NK-92 treated with Interleukin-12 subunit alpha and Interleukin-12 subunit beta, amount 100 ng/mL, for 24 hours (cell line): ENCODE measurements at places on chromosomes 5 and 9.

DNA sequence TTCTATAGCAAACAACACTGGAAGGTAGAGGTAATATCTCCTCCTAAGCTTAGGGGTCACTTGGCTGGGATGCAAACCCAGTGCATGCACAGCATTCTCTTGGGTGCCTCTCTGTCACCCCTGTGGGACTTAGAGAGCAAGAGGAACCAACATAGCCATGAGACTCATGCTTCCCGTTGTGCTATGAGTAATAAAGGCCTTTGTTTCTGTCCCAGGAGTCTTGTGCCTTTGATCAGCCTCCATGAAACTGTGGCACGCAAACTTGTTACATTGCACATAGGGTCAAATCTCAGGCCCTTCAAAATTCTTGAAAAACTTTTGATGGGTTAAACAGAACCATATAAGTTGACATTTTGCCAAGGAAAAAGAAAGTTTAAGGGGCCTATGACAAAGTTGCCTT, 272.8 kb downstream of the TAF11L14 start:
- DNase-seq, result no peak

GRCh38 chr5:173715607-173716006, 99.2 kb upstream of the BOD1 start:
- no peak for DNase-seq

- DNase-seq, result no peak
Observed at GRCh38 chr5:63053019-63053638, 474.5 kb downstream of the LRRC70 start.

DNA sequence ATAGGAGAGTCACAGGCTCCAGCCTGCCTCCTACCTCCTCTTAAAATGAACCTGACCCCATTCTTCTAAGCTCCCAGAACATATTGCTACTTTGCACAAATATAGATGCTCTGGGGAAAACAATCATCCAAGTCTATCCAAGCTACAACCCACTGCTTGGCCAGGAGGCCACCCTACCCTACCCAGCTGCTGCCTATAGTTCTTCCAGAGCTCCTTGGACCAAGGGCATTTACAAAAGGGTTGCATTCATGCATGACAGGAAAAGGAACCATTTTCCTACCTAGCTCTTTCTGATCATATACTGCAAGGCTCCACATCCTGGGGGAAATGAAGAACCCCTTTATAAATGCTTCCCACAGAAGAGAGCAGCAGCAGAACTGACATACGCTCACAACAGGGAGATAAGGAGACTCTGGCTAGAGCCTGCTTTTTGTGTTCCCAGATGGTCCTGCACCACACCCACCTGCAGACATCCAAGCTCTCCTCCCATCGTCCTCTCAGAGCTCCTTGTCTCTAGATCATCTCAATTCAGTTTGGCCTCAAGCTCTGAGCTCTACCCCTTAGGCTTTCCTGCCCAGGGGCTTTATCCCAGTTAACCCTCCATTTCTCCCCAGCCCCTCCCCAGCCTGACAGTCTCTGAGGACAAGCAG, 185.5 kb downstream of the SPOCK1 start:
- no peak for DNase-seq
